ENCODE measurements at places on chromosomes 6 and 20.

GRCh38 chr6:85464260-85464644 lies 14.4 kb downstream of the NT5E start:
- DNase-seq = no peak

DNA sequence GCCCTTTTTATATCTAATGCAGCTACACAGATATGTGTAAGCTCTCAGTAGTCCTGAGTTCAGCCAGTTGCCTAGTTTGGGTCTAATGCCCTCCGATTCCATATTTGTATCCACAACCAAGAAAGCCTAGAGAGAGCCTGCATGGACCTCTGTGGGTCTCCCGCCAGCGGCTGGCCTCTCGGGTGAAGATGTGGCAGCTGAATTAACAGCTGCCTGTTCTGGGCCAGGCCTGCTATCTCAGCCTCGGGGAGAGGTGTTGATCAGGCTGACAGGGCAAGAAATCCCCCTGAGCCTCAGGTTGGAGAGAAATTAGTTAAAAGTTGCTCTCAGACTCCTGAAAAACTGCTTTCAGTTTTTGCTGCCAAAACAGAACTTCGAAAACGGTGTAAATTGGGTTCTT lies 19.8 kb downstream of the PTK7 start:
- DNase-seq = no peak

GRCh38 chr6:125534430-125535263 lies 214.8 kb upstream of the HEY2 start:
- DNase-seq = no peak

GRCh38 chr20:19683188-19683587 lies 74.9 kb upstream of the RIN2 start:
- DNase-seq = no peak

GRCh38 chr6:128597956-128598355 lies 77.6 kb upstream of the PTPRK start:
- DNase-seq = no peak

DNA sequence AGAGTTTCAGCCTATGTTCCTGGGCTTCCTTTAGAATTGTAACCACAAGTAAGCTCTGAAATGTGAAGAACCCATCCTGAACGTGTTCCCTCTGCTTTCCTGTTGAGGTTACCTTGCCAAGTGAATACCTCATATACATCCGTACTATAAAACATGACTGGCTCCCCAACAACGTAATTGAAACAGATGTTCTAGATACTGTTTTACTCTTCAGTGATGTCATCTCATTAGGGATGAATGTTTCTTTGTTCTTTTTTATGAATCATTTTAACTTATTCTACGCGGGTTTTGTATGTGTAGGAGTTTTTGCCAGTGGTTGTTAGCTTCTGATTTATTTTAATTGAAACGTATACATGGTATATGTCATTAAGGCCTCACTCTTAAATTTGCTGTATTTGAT lies 166.8 kb downstream of the SAMD5 start:
- no peak for DNase-seq

DNA sequence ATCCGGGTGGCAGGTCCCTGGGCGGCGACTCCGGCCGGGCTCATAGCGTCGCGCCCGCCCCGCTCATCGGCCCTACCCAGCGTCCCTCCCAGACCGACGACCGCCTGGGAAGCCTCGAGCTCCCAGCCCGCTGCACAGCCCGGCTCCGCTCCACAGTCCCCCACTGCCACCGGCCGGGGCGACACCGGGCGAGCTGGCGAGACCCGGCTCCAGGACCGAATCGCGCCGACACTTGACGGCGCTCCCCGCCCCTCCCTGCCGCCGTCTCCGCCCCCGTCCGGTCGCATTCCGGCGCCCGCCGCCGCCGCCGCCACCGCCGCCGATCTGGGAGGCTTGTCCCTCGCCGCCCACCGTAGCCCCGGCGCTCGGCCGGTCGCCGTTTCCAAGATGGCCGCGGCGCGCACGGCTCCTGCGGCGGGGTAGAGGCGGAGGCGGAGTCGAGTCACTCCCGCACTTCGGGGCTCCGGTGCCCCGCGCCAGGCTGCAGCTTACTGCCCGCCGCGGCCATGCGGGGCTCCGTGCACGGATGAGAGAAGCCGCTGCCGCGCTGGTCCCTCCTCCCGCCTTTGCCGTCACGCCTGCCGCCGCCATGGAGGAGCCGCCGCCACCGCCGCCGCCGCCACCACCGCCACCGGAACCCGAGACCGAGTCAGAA lies at the start of gene MAP3K4:
TSS of gene MAP3K4 (plus strand) at position 364 of the 655 bp plus-strand sequence. CDS start at position 527, 163 bp downstream.
- DNase-seq = peak; percentile 55

GRCh38 chr6:168031411-168031971 lies 34.0 kb downstream of the KIF25 start:
- DNase-seq = no peak

GRCh38 chr20:36825385-36826104 lies 50.4 kb upstream of the TLDC2 start:
- DNase-seq = no peak

GRCh38 chr6:98416027-98416426 lies 418.3 kb upstream of the POU3F2 start:
- DNase-seq = no peak

- DNase-seq = no peak
These were observed 136.4 kb downstream of the OR2B2 start for GRCh38 chr6:27775796-27776184.

GRCh38 chr20:25079171-25079570 lies 2.8 kb downstream of the VSX1 start:
- no peak for DNase-seq

- DNase-seq = no peak
These were observed 11.2 kb upstream of the MRPS18A start for GRCh38 chr6:43698584-43699349.

- no peak for DNase-seq
These were observed 156.4 kb upstream of the CARMIL1 start for GRCh38 chr6:25122622-25123237.

- no peak for DNase-seq
These were observed 81.5 kb downstream of the EDN1 start for GRCh38 chr6:12371641-12372146.

- no peak for DNase-seq
These were observed 130.0 kb downstream of the SCP2D1 start for GRCh38 chr20:18943542-18943941.

- DNase-seq = no peak
These were observed 4.3 kb downstream of the KCNQ5 start for GRCh38 chr6:72626126-72626525.

GRCh38 chr6:36631326-36632011 lies 37.3 kb downstream of the SRSF3 start:
- DNase-seq = no peak
